ENCODE measurements at places on chromosomes 13 and 19. TPM values are rescaled to one million over a fixed set of nuclear protein-coding genes. Genes with fewer than 3 reads are reported as not detected.

- DNase-seq, result peak; percentile 91
These were observed 23.5 kb downstream of the STARD13 start for GRCh38 chr13:33262062-33262487.

GRCh38 chr13:110119935-110120905, 186.7 kb downstream of the COL4A1 start:
- DNase-seq, result peak; percentile 72

The TBXA2R gene
- 0.96 TPM for total RNA-seq

DNA sequence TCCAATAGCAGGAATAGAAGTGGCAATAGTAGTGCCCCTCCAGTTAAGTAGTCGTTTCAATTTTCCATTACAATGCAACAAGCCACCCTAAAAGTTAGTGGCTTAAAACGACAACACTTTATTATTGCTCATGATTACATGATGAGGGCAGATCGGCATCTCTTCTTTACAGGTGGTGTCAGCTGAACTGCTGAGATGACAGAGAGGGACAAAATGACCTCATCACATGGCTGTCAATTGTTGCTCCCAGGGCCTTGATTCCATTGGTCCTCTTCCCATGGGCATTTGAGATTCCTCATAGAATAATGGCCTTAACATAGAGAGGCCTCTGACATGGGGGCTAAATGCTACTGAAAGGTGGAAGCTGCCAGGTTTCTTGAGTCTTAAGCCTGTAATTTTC, 679.8 kb upstream of the KLHL1 start:
- no peak for DNase-seq

DNA sequence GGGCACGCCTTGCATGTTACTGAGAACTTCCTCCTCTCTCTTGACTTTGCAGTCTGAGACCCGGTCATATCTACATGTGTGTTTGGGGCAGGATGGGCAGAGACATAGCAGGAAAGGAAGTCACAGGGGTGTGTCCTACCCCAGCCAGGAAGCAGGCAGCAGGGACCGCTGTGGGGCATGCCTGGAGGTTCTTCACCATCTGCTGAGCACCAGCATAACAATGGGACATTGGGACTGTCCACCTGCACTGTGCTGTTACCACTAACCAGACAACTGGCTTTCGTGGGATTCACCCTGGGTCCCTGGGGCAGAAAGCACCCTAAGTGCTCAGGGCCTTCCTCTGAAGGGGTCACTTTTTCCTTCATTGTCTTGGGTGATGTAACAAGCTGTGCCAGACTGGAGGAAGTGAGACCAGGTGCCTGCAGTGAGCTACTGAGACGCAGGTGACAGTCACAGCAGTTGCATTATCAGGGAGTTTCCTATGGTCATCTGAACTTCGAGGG, 2.6 kb upstream of the HAUS5 start:
- DNase-seq, result no peak

GRCh38 chr13:71249011-71249410, 618.0 kb downstream of the DACH1 start:
- DNase-seq, result peak; percentile 58

Data from HT1080 (cell line).